Temporal lobe (tissue), 4 donors: ENCODE measurements at places on chromosomes 5 and 9. TPM values are rescaled to one million over a fixed set of nuclear protein-coding genes. Genes with fewer than 3 reads are reported as not detected.

NEUROG1 gene
- 0.49 TPM for total RNA-seq

PCDHGB6 gene
- 12.5 TPM for total RNA-seq

OBP2B gene
- not detected for total RNA-seq

RRAGA gene
- total RNA-seq, result 45.2 TPM
